Vagina (tissue), 2 donors: ENCODE measurements at places on chromosomes 4 and X. TPM values are rescaled to one million over a fixed set of nuclear protein-coding genes. Genes with fewer than 3 reads are reported as not detected.

- H3K36me3 ChIP-seq, result no peaks in the 10 kb centered on the region
- no peak for DNase-seq
- no peak overlapping the region for H3K4me3 ChIP-seq
- H3K27ac ChIP-seq, result no peak overlapping the region
- H3K4me1 ChIP-seq, result peaks cover 14% of the 10 kb centered on the region
- no peaks in the 10 kb centered on the region for H3K27me3 ChIP-seq
Measured at GRCh38 chr4:25310803-25311166, 1.8 kb upstream of the ZCCHC4 start.

The KLB gene
- 1.2 TPM for total RNA-seq

- no peaks in the 10 kb centered on the region for H3K36me3 ChIP-seq
- DNase-seq, result no peak
- H3K4me1 ChIP-seq, result no peaks in the 10 kb centered on the region
- H3K4me3 ChIP-seq, result no peak overlapping the region
- H3K27me3 ChIP-seq, result no peaks in the 10 kb centered on the region
Measured at GRCh38 chr4:37881811-37882210, 9.1 kb upstream of the TBC1D1 start.

- H3K4me1 ChIP-seq, result no peaks in the 10 kb centered on the region
- H3K27me3 ChIP-seq, result no peaks in the 10 kb centered on the region
- no peak for DNase-seq
- no peaks in the 10 kb centered on the region for H3K36me3 ChIP-seq
Measured at GRCh38 chr4:163566257-163566796, 71.8 kb downstream of the TMA16 start.

DNA sequence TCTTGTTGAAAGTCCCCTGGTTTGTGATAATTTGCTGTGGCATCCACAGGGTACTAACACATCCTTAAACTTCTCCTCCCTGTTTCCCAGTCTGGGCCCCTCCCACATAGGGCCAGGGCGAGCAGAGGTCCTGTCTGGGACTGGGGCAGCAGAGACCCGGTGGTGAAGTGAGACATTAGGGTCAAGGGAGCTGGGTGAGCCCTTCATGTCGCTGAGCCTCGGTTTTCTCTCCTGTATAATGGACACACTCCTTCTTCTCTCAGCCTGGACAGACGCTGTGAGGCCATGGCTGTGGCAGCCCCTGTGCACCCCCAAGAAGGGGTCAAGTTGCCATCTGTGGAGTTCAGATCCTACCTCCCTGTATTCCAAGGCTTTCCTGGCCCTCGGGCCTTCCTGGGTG lies 33.0 kb upstream of the HMX1 start:
- no peak overlapping the region for H3K27ac ChIP-seq
- no peaks in the 10 kb centered on the region for H3K27me3 ChIP-seq

The P2RY8 gene
- total RNA-seq, result 0.74 TPM

The CABS1 gene
- not detected for total RNA-seq

DNA sequence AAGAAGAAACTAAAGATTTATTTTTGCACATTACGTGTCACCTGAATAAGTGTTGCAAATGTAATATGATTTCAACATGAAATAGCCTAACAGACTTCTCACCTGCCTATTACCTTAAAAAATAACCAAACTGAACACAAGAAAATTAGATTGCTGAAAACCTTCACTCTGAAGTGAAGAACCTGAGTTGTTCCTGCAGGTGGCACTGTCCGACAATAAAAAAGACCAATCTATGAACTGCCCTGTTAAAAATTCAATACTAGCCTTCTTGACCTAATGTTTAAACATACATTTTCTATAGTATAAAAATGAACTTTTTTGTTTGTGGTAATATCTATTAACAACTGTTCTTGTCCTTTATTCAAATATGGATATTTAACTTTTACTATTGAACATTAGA lies 69.2 kb upstream of the PNPLA4 start:
- no peaks in the 10 kb centered on the region for H3K36me3 ChIP-seq
- no peak overlapping the region for H3K27ac ChIP-seq
- H3K27me3 ChIP-seq, result no peaks in the 10 kb centered on the region
- H3K4me1 ChIP-seq, result no peaks in the 10 kb centered on the region
- no peak for DNase-seq

DNA sequence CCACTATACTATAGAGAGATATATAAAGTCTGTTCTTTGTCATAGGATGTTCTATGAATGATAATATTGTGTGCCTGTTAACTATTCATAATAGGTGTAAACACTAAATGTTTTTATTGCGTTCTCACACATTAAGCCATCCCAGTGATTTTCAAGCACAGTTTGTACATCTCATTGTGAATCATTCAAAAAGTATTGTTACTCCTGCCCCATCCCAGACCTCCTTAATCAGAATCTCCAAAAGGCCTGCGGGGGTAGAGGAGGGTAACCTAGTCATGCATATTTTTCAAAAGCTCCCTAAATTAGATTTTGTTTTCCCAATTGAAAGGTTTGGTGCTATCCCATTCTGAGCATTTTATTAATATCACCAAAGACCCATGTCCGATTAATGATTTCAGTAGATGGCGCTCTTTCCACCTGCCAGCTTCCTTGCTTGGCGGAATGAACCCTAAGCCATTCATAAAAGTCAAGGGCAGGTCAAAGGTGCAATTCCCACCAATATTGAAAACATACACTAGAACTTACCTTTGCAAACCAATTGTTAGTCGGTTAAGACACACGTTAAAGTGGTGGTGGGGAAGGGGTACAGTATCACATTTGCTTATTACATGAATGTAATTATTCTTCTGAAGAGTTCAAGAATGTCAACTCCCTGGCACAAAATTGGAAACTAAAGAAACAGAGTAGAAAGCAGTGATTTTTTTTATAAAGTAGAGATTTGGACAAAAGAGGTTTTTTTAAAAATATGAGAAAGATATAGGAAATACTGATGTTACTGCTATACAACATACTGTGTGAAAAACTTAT lies 5.8 kb upstream of the TET2 start:
- no peaks in the 10 kb centered on the region for H3K36me3 ChIP-seq
- DNase-seq, result no peak
- no peaks in the 10 kb centered on the region for H3K4me1 ChIP-seq

The RUFY3 gene
- total RNA-seq, result 71.2 TPM

The CNGA1 gene
- total RNA-seq, result 2.0 TPM

DNA sequence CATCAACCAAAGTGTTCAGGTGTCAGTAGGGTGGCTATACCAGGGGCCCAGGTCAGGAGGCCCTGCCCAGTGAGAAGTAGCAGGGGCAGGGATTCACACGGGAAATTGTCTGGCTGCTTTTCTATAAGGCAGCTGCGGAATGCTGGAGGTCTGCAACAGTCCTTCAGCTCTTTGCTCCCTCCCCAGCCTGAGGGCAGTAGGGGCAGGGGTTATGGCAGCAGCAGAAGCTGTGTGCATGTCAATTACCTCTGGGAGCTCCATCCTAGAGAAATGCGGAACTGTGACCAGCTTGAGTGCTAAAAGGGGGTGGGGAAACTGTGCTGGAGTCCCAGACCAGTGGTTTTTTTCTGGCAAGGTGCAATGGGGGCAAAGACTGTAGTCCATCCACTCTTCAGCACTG lies 810.4 kb downstream of the PCDH7 start:
- no peaks in the 10 kb centered on the region for H3K4me1 ChIP-seq
- H3K36me3 ChIP-seq, result no peaks in the 10 kb centered on the region
- no peak overlapping the region for H3K4me3 ChIP-seq
- no peak overlapping the region for H3K27ac ChIP-seq
- no peaks in the 10 kb centered on the region for H3K27me3 ChIP-seq

The DRP2 gene
- total RNA-seq, result 1.5 TPM

DNA sequence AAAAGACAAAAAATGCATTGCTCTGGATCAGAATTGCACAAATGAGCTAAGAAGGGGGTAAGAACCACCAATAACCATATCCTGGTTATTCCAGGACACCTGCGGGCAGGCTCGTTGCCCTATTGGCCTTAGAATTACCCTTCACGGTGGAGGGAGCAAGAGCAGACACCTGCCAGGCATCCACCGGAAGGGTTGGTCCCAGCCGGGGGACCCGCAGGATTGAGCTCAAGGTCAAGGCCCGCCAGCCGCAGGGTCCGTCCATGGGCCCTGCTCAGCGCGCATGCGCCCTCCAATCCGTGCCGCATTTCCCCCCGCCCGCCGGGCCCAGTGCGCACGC lies 575 bp downstream of the SLC25A6 start:
- no peak for DNase-seq
- H3K4me1 ChIP-seq, result peaks cover 43% of the 10 kb centered on the region
- peak overlapping the region; percentile 100 for H3K4me3 ChIP-seq
- no peaks in the 10 kb centered on the region for H3K27me3 ChIP-seq
- H3K36me3 ChIP-seq, result peaks cover 47% of the 10 kb centered on the region
- peak overlapping the region; percentile 98 for H3K27ac ChIP-seq

The HSFX1 gene
- total RNA-seq, result 1.2 TPM

The MFAP3L gene
- 2.2 TPM for total RNA-seq

DNA sequence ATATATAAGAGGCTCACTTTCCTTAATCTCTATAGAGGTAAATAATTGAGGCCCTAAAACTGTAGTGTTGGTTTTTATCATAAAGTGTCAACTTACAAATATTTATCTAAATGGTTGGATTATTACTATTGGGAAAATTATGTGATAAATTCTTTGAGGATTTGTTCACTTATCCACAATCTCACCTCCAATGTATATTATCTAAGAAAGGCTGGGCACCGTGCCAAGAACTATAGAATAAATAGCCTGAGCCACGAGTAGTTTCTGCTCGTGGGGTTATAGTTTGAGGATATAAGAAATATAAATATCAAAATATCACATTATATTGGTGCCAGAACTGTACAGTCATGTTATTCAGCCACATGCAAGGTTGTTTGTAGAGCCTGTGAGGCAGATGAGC lies 177.9 kb downstream of the VEGFC start:
- no peaks in the 10 kb centered on the region for H3K36me3 ChIP-seq
- H3K27ac ChIP-seq, result no peak overlapping the region
- DNase-seq, result no peak
- no peaks in the 10 kb centered on the region for H3K27me3 ChIP-seq
- no peaks in the 10 kb centered on the region for H3K4me1 ChIP-seq

- no peak overlapping the region for H3K27ac ChIP-seq
- H3K27me3 ChIP-seq, result no peaks in the 10 kb centered on the region
- H3K4me1 ChIP-seq, result no peaks in the 10 kb centered on the region
- H3K4me3 ChIP-seq, result no peak overlapping the region
Measured at GRCh38 chr4:136900696-136901095, 631.6 kb downstream of the PCDH18 start.

DNA sequence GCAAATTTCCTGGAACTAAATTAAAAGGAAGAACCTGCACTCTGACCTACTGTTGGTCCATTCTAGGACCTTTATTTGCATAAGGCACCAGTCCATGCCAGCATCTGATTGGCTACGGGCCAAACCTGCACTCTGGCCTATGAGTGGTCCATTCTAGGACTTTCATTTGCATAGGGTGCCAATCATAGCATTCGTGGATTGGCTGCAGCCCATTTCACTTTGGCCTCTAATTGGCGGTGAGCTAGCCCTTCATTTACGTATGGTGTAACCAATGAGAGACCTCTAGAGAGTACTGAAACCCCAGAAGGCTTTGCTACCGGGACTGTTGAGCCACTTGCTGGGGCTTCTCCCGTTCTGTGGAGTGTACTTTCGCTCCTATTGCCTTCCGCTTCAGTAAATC lies 6.1 kb upstream of the RNF175 start:
- H3K4me1 ChIP-seq, result no peaks in the 10 kb centered on the region
- no peaks in the 10 kb centered on the region for H3K27me3 ChIP-seq
- H3K27ac ChIP-seq, result no peak overlapping the region
- no peak overlapping the region for H3K4me3 ChIP-seq

The UGT8 gene
- total RNA-seq, result 0.25 TPM

The ANXA3 gene
- total RNA-seq, result 11.8 TPM

GRCh38 chr4:147843162-147843561 lies 111.3 kb downstream of the ARHGAP10 start:
- peaks cover 50% of the 10 kb centered on the region for H3K4me1 ChIP-seq
- no peaks in the 10 kb centered on the region for H3K36me3 ChIP-seq
- DNase-seq, result no peak
- no peak overlapping the region for H3K4me3 ChIP-seq

DNA sequence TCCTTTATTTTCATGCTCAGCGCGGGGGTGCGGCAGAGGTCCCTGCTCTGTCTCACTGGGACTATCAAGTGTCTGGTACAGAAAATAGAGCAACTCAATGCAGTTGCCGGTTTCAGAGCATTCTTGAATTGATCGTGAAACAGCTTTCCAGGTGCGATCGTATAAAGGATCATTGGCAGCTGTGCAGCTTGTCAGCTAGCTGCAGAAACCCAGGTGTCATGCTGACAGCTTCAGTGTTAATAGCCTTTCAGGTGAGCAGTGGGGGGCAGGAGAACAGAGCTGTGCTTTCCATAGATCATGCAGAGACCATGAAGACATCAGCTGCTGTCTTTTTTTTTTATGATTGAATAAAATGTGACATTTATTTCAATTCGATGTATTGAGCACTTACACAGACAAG lies 583.9 kb downstream of the NLGN4X start:
- H3K27me3 ChIP-seq, result no peaks in the 10 kb centered on the region
- no peak overlapping the region for H3K4me3 ChIP-seq
- no peaks in the 10 kb centered on the region for H3K36me3 ChIP-seq
- no peak overlapping the region for H3K27ac ChIP-seq
- no peak for DNase-seq

DNA sequence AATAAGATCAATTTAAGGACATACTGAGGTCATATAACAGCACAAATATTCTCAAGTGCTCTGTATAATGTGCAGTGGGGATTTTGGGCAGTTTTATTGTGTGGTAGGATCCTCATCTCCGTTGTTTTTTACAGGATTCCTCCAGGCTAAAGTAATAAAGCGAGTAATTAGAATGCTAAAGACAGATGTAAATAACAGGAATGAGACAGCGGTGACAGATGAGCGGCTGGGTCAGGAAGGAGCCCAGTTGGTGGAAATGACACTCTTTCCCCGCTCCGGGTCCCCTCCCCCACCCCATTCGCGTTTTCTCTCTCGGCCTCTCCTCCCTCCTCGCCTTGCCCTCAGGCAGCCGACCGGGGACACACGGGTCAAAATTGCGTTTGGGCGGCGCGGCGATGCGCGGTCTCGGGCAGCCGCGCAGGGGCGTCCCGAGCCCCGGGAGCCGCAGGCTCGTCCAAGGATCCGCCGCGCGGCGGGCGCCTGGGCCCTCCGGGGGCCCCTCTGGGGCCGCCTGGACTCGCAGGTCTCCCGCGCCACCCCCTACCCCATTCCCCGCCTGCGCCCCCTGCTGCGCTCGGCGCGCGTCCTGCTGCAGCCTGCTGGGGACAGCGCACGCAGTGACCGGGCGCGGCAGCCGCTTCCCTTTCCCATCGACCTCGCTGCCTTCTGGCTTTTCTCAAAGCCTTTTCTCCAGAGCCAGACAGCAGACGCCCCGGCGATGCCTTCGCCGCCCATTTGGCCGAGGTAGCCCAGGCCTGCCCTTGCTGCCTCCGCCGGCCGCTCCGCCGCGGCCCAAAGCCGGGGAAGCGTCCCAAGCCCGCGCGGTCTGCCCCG lies 16.2 kb downstream of the POU4F2 start:
- H3K27me3 ChIP-seq, result no peaks in the 10 kb centered on the region
- H3K36me3 ChIP-seq, result no peaks in the 10 kb centered on the region
- no peaks in the 10 kb centered on the region for H3K4me1 ChIP-seq
- peak overlapping the region; percentile 39 for H3K4me3 ChIP-seq

The CRLF2 gene
- not detected for total RNA-seq

GRCh38 chr4:7375427-7375826 lies 59.3 kb downstream of the PSAPL1 start:
- H3K27me3 ChIP-seq, result no peaks in the 10 kb centered on the region
- H3K4me3 ChIP-seq, result no peak overlapping the region
- no peak for DNase-seq
- peak overlapping the region; percentile 6 for H3K27ac ChIP-seq

- DNase-seq, result no peak
- no peaks in the 10 kb centered on the region for H3K4me1 ChIP-seq
- H3K27me3 ChIP-seq, result no peaks in the 10 kb centered on the region
- H3K4me3 ChIP-seq, result no peak overlapping the region
- H3K27ac ChIP-seq, result no peak overlapping the region
Measured at GRCh38 chrX:50108264-50108663, 92.5 kb downstream of the AKAP4 start.

The CLCN3 gene
- total RNA-seq, result 19.6 TPM

The ABCG2 gene
- total RNA-seq, result 7.4 TPM
